ENCODE measurements at places on chromosomes 6 and 20.

GRCh38 chr6:157561929-157562810 is 181.2 kb downstream of the ZDHHC14 start:
- no peak for DNase-seq

- no peak for DNase-seq
Observed at GRCh38 chr6:157445277-157446009, 64.5 kb downstream of the ZDHHC14 start.

- no peak for DNase-seq
Observed at GRCh38 chr6:11161031-11161956, 49.8 kb upstream of the ERVFRD-1 start.

GRCh38 chr6:108581932-108582475 is 21.3 kb downstream of the FOXO3 start:
- no peak for DNase-seq

- no peak for DNase-seq
Observed at GRCh38 chr6:72022830-72023229, 136.5 kb downstream of the RIMS1 start.

DNA sequence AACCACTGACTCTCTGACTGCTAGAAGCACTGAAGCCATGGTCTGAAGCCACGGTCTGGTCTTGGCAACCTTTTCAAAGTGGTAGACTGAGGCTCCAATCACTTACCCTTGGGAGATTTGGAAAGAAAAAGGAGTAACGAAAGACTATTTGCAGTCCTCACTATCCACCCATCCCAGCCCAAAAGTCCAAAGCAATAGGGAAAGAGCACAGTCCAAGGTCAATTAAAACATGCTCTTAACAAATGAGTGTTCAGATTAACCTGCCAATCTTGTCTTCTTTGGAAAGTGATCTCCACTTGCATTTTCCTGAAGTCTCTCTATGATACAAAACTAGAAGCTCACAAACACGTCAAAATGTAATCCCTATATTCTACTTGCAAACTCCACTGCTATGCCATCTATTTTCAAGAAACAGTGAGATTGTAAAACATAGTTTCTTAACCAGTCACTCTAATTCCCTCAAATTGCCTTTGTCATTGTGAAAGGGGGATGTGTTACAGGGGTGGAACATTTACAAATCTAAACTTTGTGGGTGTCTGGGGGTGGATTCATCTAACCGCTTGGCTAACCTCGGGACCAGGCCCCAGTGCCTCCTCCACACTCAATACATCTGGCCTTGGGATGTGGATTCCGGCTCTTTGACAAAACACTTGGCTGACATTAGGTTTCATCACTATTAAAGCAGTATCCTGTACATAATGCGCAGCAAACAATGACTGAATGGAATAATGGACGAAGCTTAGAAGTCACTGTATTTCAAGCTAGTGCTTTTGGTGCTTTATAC is 56.4 kb downstream of the B4GALT5 start:
- DNase-seq = no peak

DNA sequence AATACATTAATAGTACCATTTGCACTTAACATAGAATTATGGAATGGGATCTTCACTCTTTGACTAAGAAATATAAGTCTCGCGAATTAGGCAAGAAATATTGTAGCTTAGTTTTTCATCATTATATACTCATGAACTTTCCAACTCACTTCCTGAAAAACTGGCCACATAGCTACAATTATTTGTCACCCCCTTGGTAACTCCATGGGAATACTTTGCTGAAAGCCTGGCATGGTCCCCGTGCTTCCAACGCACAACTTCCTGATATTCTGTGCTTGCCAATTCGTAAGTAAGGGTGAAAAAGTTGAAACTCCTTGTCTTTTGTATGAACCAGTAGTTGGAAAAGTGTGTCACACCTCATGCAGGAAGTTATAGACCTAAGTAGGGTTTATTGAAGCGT is 23.7 kb upstream of the HLA-DQA1 start:
- DNase-seq = no peak

GRCh38 chr20:10733122-10733521 is 59.3 kb upstream of the JAG1 start:
- no peak for DNase-seq

GRCh38 chr6:26086211-26086610 is 1.0 kb upstream of the HFE start:
- no peak for DNase-seq

DNA sequence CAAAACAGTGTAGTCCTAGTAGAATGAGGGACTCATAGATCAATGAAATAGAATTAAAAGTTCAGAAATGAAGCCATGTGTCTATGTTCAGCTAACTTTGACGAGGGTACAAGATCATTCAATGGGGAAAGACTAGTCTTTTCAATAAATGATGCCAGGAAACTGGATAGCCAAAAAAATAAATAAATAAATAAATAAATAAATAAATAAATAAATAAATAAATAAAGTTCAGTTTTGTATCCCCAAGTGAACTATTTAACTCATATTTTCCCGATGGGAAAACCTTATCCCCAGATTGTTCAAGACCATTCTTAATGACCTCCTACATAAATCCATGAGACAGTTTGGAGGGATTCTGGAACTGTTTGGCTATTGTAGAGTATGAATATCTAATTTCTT is 277.1 kb upstream of the EYS start:
- no peak for DNase-seq

GRCh38 chr6:148177589-148178233 is 164.9 kb upstream of the SASH1 start:
- no peak for DNase-seq
